Activated CD4-positive, alpha-beta T cell treated with anti-CD3 and anti-CD28 coated beads, Interleukin-2, amount 50 U/mL, for 4 hours (primary cell): ENCODE measurements at places on chromosomes 1 and 21.

DNA sequence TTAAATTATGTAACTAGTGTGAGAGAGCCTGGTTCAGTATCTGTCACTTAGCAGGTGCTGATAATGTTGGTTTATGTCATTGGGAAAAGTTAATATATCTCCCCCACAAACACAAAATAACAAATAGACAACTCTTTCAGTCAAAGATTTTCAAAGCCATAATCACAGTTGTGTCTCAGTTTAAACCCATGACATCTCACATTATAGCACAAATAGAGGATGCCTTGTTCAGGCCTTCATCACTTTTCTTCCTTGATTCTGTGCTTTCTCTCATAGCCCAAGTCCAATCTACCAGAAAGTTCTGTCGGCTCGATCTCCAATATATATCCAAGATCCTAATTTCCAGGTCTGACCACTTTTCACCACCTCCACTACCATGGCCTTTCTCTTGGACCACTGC is 6.2 kb upstream of the EPS15 start:
- no peak for DNase-seq

- peak; percentile 14 for DNase-seq
These were observed 928 bp downstream of the TLCD4 start for GRCh38 chr1:95118067-95118499.

GRCh38 chr1:106027871-106028270 is 1028.6 kb upstream of the PRMT6 start:
- no peak for DNase-seq

DNA sequence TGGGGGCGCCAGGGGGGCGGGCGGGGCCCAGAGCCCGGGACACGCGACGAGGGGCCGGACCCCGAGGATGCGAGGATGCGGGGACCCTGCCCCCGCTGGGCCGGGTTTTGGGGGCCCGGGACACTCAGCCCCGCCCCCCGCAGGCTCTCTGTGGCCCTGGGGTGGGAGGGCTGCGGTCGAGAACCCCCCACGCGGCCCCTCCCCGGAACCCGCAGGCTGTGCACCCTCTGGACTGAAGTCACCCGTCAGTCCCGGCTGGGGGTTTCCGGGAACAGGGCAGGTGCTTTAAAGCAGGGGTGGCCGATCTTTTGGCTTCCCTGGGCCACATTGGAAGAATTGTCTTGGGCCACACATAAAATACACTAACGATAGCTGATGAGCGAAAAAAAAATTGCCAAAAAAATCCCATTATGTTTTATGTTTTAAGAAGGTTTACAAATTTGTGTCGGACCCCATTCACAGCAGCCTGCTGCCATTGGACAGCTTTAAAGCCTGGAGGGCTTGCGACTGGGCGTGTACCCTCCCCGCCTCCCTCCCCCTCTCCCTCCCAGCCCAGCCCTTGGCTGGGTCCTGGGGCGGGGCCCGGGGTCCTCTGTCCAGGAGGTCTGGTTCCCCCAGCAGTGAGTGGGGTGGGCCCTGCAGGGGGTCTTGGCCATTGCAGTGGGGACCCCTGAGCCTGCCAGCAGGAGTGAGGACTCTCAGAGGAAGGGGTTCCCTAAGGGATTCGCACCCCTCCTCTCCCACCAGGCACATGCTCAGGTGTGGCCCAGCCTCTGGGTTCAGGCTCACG is 21.6 kb upstream of the C1orf159 start:
- peak; percentile 60 for DNase-seq
